Fibroblast of skin of right quadriceps (primary cell): ENCODE measurements at places on chromosomes 11 and 22.

DNA sequence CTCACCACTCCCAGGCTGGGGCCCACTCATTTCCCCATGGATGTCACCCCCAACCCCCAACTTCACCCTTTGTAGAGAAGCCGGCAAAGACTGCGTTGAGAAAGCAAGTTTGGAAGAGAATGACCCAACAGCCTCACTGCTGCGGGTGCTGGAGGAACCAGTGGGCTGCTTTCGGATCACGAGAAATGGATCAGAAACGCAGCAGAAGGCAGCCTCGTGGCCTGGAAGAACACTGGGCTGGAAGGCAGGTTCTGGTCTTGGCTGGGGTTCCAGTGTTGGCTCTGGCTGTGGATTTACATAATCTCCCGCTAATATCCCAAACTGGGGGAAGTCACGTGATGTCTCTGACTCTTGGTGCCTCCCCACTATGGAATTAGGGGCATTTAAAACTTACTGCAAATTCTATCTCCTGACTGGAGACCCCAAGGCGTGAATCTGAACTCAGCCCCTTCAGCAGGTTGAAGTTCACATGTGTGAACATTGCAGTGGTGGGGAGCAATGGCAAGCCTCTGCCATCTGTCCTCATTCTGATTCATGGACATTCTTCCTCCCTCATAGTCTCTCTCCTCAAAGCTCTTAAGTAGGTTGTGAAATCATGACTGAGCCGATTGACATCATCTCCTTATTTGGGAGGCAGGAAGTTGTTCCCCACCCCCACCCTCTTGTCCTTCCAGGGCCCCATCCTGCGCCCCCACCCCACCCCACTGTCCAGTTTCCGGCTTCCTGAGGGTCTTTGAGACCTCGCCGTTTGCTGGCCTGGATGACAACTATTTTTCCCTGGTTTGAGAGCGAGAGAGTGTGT is 37.0 kb upstream of the TIMP3 start:
- peak; percentile 74 for DNase-seq

DNA sequence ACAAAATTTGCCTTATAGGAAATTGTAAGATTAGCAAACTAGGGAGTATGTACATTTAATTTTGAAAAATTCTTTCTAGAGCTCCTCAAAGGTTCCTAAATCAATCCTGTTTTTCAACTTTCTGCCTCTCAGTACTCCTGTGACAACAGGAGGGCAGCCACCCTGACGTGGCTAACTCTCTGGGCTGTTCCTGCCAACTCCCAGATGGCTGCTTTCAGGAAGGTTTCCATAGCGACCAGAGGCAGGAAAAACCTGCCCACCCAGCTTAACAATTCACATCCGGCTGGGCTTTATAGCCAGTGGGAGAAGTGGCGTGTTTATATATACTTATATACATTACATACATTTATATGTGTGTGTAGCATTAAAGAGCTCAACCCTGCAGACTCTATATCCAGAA is 26.5 kb downstream of the SGSM3 start:
- peak; percentile 77 for DNase-seq

- no peak for DNase-seq
These were observed 396 bp downstream of the CCDC157 start for GRCh38 chr22:30357236-30357570.

GRCh38 chr11:128766591-128767081 is 72.8 kb downstream of the FLI1 start:
- DNase-seq: no peak

GRCh38 chr11:27611947-27612455 is 88.3 kb downstream of the BDNF start:
- DNase-seq: no peak

- DNase-seq: peak; percentile 68
These were observed 108.9 kb upstream of the NCAM1 start for GRCh38 chr11:112852143-112852866.

GRCh38 chr11:43969543-43969942 is 27.1 kb downstream of the C11orf96 start:
- no peak for DNase-seq

DNA sequence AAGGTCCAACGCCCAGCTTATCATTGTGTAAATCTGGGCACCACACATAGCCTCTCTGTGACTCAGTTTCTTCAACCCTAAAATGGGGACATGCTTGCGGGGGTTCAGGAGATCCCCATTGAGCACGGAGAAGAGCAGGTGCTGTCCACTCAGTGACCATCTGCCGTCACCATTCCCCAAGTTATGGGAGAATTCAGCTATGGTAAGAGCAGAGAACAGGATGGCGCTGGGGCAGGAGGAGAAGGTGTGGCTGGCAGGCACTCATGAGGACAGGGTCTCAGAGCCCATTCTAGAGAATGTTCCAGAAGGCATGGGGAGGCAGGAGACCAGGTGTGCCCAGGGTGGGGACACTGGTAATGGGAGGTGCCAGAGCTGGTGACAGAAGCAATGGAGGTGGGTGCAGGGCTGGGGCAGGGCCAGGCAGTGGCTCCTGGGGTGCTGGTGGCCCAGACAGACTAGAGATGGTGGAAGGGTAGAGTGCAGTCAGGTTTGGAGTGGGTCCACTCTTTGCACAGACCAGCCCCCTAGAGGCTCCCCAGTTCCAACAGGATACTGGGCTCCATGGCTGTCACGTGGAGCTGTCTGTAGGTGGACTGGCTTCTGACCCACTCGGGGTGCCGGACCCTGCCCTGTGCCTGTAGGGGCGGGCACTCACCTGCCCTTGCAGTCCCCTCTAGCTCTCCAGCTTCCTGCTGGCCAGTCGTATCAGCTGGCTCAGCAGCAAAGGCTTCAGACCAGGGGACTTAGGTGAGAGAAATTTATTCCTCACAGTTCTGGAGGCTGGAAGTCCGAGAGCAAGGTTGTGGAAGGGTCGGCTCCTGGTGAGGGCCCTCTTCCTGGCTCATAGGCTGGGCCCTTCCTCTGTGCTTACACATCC is 84.7 kb downstream of the CDKN1C start:
- DNase-seq: no peak

GRCh38 chr11:104572279-104572678 is 326.0 kb downstream of the CASP12 start:
- DNase-seq: no peak

GRCh38 chr11:124384399-124384798 is at the start of gene OR8B2:
OR8B2 (minus strand) TSS chr11:124384499; CDS start chr11:124383343, 1,156 bp downstream.
- DNase-seq: no peak

- no peak for DNase-seq
These were observed 33.2 kb downstream of the KIAA0930 start for GRCh38 chr22:45207533-45207932.

DNA sequence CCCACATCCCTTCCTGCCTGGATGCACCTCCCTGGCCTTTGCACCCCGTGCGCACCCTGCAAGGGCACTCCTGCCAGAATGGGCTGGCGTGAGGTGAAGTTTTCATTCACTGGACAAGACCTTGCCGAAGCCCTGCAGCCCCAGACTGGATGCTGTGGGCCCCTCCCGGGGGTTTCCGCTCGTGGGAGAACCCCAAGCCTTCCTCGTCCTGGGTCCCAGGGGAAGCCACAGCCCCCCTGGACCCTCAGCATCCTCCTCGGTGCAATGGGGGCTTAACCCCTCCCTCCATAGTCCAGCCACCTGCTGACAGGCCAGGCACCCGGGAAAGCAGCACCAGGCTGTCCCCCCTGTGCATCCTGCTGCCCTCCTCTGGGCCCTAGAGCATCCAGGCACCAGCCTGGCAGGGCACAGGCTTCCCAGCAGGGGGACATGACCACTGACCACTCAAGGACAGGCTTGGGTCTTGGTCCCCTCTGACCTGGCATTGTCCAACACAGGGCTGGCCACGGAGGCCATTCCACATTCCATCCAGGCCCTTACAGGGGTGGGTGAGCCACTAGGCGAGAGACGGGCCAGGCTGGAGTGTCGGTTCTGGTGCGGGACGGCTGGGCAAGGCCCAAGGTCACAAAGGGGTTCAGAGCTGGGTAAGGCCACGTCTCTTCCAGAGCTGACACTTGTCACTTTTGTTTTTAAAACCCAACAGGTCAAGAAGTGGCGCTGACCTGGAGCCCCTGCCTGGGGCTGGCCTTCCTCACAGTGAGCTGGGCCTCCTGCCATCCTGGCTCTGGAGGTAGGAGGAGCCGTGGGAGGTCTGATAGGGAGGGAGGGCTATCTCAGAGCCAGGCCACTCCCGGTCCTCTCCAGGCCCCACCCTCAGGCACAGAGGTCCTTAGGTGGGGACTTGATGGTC is 41.5 kb upstream of the PPARA start:
- DNase-seq: no peak

DNA sequence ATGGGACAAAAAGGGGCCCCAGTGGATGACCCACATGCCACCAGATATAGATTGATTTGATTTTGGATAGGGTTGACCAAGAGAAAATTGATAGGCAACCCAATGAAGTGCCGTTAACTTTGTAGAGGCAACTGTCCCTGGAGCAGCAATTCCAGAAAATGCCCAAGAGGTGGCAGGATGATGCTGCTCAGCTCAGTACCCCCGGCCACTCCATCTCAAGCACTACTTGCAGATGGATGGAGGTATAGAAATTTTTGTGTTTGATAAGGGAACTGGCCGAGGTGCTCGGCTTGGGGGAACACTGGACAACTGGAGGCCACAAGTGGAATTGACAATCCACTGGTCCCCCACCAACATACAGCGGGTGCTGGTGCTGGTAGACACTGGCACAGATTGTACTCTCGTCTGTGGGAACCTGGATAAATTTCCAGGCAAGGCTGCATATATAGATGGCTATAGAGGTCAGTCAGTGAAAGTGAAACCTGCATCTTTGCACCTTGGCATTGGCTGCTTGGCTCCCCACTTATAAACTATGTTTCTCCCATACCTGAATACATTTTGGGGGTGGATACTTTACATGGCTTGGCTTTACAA is 86.3 kb downstream of the CCDC83 start:
- peak; percentile 57 for DNase-seq

GRCh38 chr22:23113847-23114720 is 27.7 kb downstream of the RSPH14 start:
- DNase-seq: no peak

DNA sequence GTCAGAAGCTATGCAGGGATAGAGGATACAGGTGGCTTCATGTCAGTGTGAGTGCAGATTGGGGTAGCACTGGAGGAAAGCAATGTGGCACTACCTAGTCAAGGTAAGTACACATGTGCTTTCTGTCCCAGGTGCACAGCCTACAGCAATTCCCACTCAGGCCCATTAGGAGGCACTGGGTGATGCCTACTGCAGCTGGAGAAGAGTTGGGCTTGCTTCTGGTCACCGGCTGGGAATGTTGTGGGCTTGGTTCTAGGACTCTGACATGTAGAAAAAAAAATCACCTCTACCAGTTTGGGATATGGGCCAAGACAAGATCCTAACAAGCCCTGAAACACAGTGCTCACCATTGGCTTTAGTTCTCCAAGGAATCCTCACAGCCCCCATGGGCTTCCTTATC is 69.7 kb downstream of the TENM4 start:
- no peak for DNase-seq

GRCh38 chr11:76795936-76796441 is 12.8 kb downstream of the TSKU start:
- no peak for DNase-seq

DNA sequence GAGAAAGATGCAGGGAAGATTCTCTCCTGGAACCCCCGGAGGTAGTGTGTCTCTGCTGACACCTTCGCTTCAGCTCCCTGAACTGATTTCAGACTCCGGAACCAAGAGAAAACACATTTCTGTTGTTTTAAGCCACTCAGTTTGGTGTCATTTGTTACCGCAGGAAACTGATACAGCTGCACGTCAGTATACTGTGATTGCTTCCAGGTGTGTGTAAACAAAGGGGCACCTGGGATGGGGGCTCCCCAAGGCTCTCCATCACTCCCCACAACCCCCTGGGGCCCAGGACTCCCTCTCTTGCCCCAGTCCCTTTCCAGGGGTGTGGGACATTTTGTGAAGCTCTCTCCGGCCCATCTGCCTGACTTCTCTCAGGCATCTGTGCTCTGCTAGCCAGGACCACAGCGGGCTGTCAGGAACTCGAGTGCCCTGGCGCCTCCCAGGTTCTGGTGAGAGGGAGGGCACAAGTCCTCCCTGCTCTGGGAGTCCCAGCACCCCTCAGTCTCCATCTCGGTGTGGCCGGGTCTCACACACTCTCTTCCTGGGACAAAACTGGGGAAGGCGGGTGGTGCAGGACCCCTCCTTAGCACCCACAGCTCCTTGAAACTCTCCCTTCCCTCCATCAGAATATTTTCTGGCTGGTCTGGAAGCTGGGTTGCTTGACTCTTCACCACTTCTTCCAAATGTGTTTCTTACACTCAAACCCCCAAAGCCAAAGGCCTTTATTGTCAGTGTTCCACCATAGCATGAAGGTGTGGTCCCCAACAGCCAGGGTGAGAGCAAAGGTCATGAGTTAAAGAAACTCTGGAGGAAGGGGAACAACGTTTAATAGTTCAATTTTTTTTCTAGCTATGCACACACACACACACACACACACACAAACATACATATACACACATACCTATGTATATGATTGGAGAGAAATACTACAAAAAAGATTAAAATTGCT is 35.0 kb upstream of the TSKU start:
- no peak for DNase-seq

DNA sequence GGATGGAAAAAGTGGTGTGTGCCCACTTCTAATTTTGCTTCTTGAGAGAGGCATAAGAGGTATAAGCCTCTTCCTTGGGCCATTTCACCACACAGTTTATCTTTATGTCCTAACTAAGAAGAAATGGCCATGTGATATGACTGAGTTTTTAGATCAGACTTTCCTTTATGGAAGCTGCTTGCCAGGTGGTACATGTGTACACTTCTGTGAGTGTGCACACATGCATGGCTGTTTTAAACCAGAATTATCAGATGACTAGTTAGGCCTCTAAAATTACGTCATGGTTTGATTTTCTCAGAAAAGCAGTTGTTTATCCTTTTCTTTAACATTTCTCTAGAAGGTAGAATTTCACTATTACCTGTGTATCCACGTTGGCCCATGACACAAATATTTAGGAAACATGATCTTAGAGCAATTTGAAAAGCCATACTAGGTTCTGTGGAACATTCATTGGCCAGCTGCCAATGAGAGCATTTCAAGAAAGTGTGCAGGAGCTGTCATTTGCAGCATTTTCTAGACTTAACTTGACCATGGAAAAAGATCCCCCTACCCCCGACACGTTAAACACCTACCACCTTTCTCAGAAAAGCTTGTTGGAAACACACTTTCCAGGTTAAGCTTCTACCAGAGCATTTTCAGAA is 109.2 kb upstream of the GAL start:
- DNase-seq: no peak

- DNase-seq: peak; percentile 43
These were observed 10.4 kb upstream of the CELSR1 start for GRCh38 chr22:46547883-46548244.

GRCh38 chr11:130465263-130465662 is 16.8 kb downstream of the ADAMTS15 start:
- peak; percentile 53 for DNase-seq

DNA sequence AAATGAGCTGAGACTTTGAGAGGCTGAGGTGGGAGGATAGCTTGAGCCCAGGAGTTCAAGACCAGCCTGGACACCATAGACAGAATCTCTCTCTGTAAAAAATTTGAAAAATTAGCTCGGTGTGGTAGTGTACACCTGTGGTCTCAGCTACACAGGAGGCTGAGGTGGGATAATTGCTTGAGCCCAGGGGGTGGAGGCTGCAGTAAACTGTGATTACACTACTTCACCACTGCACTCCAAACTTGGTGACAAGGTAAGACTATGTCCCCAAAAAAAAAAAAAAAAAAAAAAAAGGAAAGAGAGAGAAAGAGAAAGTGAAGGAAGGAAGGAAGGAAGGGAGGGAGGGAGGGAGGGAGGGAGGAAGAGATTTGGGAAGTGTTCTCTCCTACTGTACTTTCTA is 25.3 kb downstream of the RRP8 start:
- no peak for DNase-seq
